ENCODE measurements at places on chromosomes 16 and 17.

- DNase-seq, result no peak
These were observed 8.4 kb upstream of the TRPV2 start for GRCh38 chr17:16406742-16407674.

DNA sequence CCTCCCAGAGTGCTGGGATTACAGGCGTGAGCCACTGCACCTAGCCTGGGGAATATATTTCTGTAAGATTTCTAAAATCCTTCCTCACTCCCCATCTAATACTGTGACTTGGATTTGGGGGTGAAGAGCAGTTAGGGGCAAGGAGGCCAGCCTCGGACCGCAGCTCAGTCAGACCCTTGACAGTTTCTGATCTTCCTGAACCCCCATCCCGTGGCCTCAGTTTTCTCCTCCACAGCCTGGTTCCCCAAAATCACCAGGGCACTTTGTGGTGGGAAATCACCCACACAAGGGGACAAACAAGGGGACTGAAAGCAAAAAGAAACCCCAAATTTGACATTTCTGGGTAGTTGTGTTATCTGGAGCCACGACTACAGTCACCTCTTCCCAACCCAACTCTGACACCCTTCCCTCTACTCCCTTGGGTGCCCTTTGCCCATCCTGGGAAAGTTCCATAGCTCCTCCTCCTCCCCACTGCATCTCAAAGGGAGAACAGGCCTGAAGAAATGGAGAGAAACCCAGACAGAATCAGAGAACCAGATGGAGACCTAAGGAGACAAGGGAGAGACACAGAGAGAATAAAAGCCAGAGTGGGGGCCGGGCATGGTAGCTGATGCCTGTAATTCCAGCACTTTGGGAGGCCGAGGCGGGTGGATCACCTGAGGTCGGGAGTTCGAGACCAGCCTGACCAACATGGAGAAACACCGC, 2.8 kb upstream of the STAT5A start:
- no peak for DNase-seq

- no peak for DNase-seq
These were observed 53.3 kb downstream of the GNAO1 start for GRCh38 chr16:56244612-56245011.

GRCh38 chr16:85830821-85831220, 31.3 kb downstream of the COX4I1 start:
- DNase-seq, result no peak

GRCh38 chr17:59380474-59380873, 49.0 kb downstream of the YPEL2 start:
- DNase-seq, result no peak

- no peak for DNase-seq
These were observed 119.5 kb upstream of the TNRC6C start for GRCh38 chr17:77838748-77839697.

DNA sequence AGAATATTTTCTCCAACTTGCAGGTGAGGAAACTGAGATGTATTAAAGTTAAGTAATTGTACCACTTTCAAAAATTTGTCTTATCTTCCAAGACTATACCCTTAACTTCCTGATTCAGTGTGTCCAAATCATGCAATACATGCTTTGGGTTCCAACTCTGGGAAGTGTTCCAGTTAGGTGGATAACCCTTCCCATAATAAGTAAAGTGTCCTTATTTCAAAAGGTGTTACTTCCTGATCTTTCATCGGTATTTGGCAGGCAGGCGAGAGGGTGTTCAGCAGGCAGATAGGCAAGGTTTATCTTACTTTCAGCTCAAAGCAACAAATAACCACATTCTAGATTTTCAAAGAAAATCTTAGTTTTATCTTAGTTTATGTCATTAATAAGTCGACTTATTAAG, 46.3 kb upstream of the ARHGAP44 start:
- no peak for DNase-seq

GRCh38 chr16:87436225-87437172, 44.4 kb downstream of the MAP1LC3B start:
- no peak for DNase-seq

GRCh38 chr16:78509965-78510364, 410.5 kb downstream of the WWOX start:
- no peak for DNase-seq

DNA sequence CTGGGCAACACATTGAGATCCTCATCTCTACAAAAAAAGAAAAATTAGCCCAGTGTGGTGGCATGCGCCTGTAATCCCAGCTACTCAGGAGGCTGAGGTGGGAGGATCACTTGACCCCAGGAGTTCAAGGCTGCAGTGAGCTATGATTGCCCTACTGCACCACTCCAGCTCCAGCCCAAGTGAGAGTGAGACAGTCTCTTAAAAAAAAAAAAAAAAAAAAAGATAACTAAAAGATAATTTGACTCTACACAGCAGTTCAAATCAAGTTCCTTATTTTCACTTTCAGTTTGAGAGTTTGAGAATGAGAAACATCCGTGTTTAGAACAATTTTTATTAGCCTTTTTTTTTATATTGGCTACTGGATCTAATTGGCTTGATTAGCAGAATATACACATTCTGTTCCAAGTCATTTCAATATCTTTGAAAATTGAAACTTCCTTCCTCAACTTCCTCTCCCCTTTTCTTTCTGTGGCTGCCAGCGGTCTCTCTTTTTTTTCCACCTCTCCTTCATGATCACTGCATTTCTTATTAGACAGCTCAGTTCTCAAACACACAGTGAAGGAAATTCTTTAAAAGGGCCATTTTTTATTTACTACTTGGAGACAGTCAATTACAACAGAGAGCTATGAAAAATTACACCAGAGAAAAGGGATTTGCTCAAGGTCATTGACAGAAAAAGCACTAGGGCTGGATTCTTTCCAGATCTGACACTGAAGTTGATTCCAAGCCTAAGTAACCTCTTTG, 4.5 kb upstream of the ACSF2 start:
- DNase-seq, result no peak

- no peak for DNase-seq
These were observed 453.8 kb upstream of the HSBP1 start for GRCh38 chr16:83354015-83354414.

GRCh38 chr16:72092832-72093447, 480 bp downstream of the TXNL4B start:
- no peak for DNase-seq

GRCh38 chr17:41002814-41003213, 3.1 kb upstream of the KRTAP3-2 start:
- DNase-seq, result no peak

- no peak for DNase-seq
These were observed 48.1 kb downstream of the YWHAE start for GRCh38 chr17:1351971-1352370.
